ENCODE measurements at places on chromosomes 1 and 21.
A peak's percentile ranks its signal among the peaks of the same experiment; 100 is the strongest.

GRCh38 chr1:1210726-1211540 lies 3.0 kb downstream of the TNFRSF4 start:
- DNase-seq = no peak

DNA sequence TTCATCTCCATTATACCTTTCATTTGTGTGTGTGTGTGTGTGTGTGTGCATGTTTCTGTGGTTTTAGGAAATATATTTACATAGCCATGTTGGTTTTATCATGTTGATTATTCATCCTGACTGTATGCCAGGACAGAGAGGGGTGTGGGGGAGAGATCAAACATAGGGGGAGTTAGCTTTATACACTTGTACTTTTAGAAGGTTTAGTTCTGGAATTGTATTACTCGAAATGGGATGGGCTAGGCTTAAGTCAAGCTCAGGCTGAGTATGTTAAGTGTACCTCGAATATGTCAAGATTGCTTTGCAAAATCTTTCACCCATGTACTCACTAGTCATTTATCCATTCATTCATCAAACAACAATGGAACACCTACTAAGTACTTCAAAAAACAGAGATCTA lies 123.3 kb downstream of the HMCN1 start:
- no peak for DNase-seq

- no peak for DNase-seq
Measured at GRCh38 chr21:31583498-31583897, 76.0 kb upstream of the SOD1 start.

GRCh38 chr1:24551960-24552571 lies 3.8 kb upstream of the NCMAP start:
- DNase-seq = no peak

DNA sequence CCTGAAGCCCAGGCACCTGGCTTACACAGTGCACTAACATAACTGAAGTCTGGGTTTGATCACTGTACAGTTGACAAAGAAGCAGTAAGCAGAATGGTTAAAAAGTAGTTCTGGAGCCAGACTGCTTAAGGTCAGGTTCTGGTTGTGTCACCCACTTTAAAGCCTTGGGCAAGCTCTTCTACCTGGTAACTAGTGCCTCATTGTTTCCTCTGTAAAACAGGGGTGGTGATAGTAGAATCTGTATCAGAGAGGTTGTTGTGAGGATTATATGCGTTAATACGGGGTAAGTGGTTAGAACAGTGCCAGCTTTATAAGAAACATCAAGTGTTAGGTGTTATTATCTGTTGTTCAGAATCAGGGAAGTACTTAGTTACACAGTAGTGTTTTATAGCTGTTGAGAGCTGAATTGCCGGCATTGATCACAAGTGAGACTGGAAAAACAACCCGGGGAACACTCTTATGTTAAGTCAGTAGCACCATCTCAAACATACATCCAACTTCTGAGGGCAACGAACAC lies 3.7 kb downstream of the BACH1 start:
- DNase-seq = no peak

GRCh38 chr1:39539252-39539790 lies 37.3 kb downstream of the PABPC4 start:
- peak; percentile 9 for DNase-seq

DNA sequence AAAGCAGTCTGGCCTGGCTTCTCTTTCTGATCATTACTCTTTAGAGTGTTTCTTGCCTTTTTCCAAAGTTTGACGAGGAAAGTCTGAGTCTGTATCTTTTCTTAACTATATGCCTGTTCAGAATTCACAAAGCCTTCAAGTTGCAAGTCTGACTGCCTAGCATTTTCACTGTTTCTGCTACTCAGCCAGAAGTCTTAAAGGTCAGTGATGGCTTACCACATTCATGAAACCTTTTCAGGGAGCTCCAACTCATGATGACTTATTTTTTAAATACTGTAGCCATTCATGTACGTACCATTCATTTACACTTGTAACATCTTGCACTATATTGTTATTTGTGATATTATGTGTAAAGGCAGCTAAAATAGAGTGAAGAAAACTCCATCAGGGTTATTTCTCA lies 58.2 kb downstream of the TNFSF4 start:
- DNase-seq = no peak

GRCh38 chr1:14486401-14487201 lies 111.9 kb upstream of the KAZN start:
- no peak for DNase-seq

GRCh38 chr1:247288341-247288740 lies 32.5 kb downstream of the VN1R5 start:
- no peak for DNase-seq

DNA sequence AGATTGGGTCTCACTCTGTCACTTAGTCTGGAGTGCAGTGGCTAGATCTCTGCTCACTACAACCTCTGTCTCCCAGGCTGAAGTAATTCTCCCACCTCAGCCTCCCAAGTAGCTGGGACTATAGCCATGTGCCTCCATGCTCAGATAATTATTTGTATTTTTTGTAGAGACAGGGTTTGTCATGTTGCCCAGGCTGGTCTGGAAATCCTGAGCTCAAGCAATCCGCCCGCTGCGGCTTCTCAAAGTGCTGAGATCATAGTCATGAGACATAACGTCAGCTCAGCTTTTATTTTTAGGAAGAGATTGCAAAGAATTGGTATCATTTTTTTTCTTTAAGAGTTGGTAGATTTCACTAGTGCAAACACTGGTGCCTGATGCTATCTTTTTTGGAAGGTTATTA lies 244.9 kb downstream of the DSCAM start:
- no peak for DNase-seq

- no peak for DNase-seq
Measured at GRCh38 chr1:161374373-161374772, 6.7 kb upstream of the CFAP126 start.

- DNase-seq = no peak
Measured at GRCh38 chr1:245201827-245202226, 47.0 kb downstream of the KIF26B start.

DNA sequence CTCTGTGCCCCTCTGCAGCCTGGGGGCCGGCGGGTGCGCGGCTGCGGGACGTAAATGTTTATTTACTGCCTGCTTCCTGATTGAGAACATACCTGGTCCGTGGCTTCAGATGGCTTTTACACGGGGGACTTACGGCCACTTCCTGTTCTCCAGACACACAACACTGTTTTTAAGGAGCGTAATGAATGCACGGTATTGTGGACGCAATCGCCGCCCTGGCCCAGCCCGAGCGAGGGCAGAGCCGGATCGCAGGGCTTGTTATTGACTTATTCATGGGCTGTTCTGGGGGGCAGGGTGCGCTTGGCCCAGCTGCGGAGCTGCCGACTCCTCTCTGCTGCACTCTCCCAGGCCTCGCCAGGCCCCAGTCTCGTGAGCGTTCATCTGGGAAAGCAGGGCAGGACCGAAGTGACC lies 52.8 kb upstream of the ACTRT2 start:
- DNase-seq = no peak

GRCh38 chr21:36089946-36090345 lies 20.1 kb downstream of the CBR1 start:
- no peak for DNase-seq

DNA sequence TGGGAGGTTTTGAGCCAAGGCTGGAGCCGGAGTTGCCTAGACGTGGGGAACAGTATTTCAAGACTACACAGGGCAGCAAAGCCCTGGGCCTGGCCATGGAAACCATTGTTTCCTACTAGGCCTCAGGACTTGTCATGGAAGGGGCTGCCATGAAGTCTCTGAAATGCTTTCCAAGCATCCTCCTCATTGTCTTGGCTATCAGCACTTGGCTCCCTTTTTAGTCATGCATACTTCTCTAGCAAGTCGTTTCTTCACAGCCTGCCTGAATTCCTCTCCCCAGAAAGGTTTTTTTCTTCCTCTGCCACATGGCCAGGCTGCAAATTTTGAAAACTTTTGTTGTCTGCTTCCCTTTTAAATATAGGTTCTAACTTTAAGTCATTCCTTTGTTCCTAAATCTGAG lies 406.6 kb upstream of the TMPRSS15 start:
- DNase-seq = no peak

GRCh38 chr1:58732087-58732775 lies 32.4 kb upstream of the MYSM1 start:
- DNase-seq = no peak

DNA sequence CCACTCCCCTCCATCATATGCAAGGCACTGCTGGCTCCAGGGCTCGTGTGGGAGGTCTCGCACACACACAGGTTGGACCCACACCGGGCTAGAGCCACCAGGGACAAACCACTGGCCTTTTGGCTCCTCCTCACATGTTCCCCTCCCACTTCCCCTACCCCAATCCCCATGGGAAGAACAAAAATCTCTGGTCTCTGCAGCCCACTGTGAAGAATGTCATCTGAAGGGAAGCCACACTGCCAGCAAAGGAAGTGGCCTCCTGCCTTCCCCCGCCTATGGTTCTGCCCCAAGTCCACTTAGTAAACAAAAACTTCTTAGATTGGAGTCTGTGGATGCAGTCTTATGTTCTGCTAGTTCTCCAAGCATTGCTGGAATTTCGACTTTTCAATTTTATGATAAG lies 24.2 kb downstream of the OLFML3 start:
- no peak for DNase-seq

DNA sequence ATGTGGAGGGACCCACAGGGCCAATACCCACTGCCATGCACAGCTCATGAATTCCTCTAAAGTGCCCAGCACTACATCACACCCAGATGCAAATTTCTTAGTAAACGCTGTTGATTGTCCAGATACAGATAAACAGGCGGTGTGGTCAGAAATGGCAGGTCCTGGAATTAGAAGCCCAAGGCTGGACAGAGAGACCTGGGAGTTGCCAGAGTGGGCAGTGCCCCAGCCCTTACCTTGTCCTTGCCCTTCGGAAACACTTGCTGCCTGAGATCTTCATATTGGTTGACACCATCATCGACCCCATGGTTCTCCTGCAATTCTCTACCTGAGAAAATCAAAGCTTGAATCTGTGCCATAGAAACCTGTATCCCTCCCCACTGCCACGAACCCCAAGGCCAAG lies 149.3 kb upstream of the ETV3 start:
- DNase-seq = no peak

DNA sequence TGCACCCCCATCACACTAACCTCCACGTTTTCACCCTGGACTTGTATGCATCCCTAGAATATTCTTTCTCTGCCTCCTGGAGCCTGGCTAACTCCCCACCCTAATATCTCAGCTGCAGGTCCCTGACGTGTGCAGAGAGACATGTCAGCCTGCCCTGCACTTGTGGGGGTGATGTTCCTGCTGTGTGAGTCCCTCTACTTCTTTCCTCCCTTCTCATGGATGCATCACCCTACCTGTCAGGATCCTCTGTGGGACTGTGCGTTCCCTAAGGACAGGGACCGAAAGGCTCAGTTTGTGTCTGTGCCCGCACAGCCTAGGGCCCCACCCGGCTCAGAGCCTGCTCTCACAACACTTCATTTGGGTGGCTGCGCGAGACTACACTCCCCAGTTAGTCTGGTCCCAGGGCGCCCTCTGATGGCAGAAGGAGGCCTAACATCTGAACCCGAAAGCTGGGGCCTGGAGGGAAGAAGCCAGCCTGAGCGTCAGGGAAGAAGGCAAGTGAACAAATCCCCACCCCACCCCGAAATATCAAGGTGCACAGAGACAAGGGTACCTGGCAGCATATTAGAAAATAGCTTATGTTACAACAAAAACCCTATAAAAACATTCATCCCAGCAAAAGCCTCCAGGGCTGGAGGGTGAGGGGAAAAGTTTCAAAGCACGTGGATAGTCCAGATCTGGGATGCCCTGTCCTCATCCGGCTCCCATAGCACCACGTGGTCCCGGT lies 3.7 kb downstream of the CD52 start:
- peak; percentile 90 for DNase-seq

DNA sequence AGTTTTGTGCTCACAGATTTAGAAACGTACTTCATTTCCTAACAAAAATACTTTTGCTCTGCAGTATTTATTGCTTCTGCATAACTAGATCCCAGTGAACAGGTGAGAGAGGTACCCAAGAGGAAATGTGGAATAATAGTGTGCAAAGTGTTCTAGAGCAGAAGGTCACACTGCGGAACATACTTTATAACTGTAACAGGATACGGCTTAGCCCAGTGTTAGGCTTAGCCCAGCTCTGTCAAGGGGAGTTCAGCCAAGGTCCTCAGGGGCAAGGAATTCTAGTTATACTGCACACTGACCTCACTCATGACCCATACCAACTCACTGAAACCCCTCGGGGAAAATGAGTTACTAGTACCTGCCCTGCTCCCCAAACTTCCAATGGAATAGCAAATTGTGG lies 55.3 kb downstream of the PTPN14 start:
- no peak for DNase-seq

- no peak for DNase-seq
Measured at GRCh38 chr1:3431266-3431665, 23.2 kb upstream of the ARHGEF16 start.

DNA sequence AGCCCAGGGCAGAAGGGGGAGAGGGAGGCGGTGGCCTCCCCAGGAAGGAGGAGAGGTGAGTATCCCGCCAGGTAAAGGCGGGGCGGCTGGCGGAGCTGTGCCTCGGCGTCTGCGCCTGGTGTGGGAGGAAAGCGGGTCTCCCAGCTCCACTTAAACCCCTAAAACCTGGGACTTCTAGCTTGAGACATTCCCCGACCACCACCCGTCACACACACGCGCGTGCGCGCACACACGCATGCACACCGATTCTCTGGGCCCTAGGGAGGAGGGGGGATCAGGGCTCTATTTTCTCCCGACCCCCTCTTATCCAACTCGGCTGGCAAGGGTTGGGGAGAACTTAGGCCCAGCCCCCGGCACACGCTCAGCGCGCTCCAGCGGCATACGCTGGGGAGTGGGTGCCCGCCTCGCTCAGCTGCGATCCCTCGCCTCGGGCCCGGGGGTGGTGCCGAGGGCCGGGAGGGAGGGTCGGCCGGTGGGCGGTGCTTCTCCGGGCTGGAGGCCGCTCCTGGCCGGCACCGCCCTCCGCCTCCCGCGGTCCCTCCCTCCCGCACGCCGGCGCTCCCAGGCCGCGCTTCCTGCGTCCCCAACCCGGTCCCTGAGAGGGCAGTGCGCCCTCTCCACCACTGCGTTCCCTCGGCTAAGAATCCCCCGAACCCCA lies at the start of gene TMEM51:
Gene TMEM51 (plus strand): TSS at position 564 of the 658 bp plus-strand sequence. CDS start 61,341 bp downstream, outside the sequence.
- DNase-seq = no peak

- no peak for DNase-seq
Measured at GRCh38 chr1:52663716-52664115, 30.7 kb downstream of the SHISAL2A start.

GRCh38 chr1:94746635-94747525 lies 73.3 kb upstream of the SLC44A3 start:
- no peak for DNase-seq

DNA sequence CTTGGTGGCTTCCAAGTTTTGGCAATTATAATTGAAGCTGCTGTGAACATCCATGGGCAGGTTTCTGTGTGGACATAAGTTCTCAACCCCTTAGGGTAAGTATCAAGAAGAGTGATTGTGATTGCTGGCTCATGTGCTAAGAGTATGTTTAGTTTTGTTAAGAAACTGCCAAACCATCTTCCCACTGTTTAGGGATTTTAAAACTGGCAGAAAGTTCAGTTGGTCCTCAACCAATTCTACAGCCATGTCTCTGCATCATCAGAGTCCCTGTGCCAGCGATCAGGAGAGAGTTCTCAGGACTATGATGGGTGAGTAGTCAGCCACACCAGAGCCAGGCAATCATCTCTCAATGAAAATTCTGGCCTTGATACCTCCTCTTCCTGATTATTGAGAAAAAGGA lies 193.8 kb downstream of the ZC3H11B start:
- no peak for DNase-seq
